ENCODE measurements at places on chromosomes 16 and 17. TPM values are rescaled to one million over a fixed set of nuclear protein-coding genes. Genes with fewer than 3 reads are reported as not detected.

DNA sequence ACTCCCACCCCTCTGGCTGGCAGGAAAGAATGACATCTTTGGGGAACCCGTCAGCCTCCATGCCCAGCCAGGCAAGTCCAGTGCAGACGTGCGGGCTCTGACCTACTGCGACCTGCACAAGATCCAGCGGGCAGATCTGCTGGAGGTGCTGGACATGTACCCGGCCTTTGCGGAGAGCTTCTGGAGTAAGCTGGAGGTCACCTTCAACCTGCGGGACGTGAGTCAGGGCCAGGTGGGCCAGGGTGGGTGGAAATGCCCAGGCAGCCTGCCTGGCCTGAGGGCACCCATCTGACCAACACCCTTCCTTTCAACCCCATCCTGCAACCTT lies 8.1 kb upstream of the DCAF7 start:
- ATAC-seq: no peak

GRCh38 chr16:81879625-81880024 lies 100.5 kb downstream of the PLCG2 start:
- ATAC-seq: no peak

GRCh38 chr17:47230864-47231263 lies 21.7 kb downstream of the MYL4 start:
- no peak for ATAC-seq

The LYZL6 gene
- total RNA-seq: not detected

GRCh38 chr17:63989622-63990345 lies 8.4 kb upstream of the PRR29 start:
- ATAC-seq: no peak

- ATAC-seq: no peak
These were observed 45.2 kb downstream of the N4BP1 start for GRCh38 chr16:48564544-48565444.

The TPSD1 gene
- total RNA-seq: 2.8 TPM

The WFDC1 gene
- total RNA-seq: 25.0 TPM

DNA sequence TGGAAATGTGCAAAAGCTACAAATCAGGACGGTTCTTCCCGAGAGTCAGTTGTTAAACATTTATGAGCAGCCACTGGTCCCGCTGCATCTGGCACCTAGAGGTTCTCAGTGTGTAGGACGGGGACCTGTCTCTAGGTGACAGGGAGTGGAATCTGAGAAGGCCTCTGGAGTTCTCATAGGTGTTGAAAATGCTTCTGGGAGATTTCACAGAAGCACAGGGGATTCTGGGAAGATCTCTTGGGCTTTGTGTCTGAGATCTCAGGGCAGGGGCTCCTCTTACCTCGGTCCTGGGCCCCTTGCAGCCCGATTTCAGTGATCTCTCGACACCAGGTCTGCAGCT lies 8.9 kb downstream of the ALOX15 start:
- no peak for ATAC-seq

GRCh38 chr16:9123401-9123800 lies 32.0 kb downstream of the HAPSTR1 start:
- no peak for ATAC-seq

GRCh38 chr16:5951486-5951885 lies 853.9 kb upstream of the EEF2KMT start:
- no peak for ATAC-seq

The GP1BA gene
- 0.19 TPM for total RNA-seq

Measured in gastroesophageal sphincter (tissue), 4 donors.